ENCODE measurements at places on chromosomes 3 and 15. TPM values are rescaled to one million over a fixed set of nuclear protein-coding genes. Genes with fewer than 3 reads are reported as not detected.
A peak's percentile ranks its signal among the peaks of the same experiment; 100 is the strongest.

DNA sequence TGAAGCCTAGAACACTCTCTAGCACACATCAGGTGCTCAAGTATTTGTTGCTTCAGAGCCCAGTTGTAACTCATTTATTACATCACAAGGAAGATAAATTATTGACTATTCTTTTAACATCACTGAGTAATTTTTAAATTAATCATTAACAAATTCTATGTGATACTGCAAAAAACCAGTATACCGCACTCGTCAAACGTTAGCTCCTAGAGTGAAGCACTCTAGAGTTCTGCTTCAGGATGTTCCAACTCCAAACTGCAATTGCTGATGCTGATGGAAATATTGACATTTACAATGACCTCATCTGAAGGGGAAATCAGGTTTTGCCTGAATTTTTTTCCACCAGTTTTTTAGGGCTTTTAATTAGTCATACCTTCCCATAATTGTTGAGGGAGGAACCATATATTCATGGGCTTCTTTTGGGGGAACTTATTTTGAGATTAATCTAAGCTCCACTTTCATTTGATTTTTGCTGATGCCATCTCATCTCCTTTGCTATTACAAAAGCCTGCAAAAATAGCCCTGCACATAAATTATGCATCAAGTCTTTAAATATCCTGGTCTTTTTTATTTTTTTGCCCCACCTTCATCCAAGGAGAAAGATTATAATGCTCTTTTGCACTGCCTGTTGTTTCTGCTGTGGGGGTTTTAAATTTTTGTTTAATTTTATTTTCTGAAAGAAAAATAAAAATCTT lies 123.0 kb upstream of the STAC start:
- no peak for DNase-seq

The CGNL1 gene
- total RNA-seq: 0.43 TPM

GRCh38 chr3:104676241-104676640 lies 690.5 kb upstream of the ALCAM start:
- DNase-seq: no peak

The MSL2 gene
- 15.8 TPM for total RNA-seq

The UBE3A gene
- total RNA-seq: 96.7 TPM

The LRRC58 gene
- total RNA-seq: 29.4 TPM

DNA sequence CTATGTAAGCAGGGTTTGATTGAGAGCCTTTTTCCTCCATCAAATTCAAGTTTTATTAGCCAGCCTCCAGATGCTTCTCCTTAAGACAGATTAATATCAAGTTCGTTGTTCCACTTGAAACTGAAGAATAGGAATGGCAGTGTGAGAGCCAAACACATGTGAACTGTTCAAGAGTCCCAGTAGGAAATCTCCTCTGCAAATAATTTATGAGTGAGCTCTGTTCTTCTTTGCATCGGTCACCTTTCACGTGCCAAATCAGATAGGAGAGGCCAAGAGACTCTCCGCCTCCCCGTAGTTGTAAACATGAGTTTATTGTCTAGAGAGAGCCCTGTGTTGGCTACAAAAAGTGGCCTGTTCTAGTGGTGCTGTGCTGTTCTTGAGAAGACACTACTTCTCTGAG lies 372.1 kb upstream of the NR2F2 start:
- DNase-seq: peak; percentile 50

The CLRN1 gene
- total RNA-seq: not detected

DNA sequence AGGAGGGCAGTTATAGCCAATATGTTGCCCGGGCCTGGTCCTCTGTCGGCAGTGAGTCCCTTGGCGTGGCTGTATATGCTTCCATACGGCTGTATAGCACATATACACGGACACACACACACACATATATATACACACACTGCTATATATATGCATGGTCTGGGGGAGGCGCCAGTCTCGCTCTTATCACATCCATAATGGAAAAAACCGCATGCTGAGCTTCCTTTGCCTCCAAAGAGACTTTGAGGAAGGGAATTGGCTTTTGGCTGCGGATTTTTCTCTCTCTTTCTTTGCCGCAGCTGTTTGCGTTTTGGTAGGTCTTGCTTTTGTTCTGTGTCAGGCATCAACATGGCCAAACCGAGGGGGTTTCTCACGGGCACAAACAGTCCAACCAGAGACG lies 11.3 kb upstream of the TMEM115 start:
- DNase-seq: peak; percentile 19

GRCh38 chr15:46556010-46556409 lies 921.2 kb downstream of the SQOR start:
- no peak for DNase-seq

- no peak for DNase-seq
These were observed 17.8 kb upstream of the CMTM7 start for GRCh38 chr3:32373844-32374243.

- no peak for DNase-seq
These were observed 6.1 kb downstream of the GRM2 start for GRCh38 chr3:51712963-51713362.
